ENCODE measurements at places on chromosomes 3 and 15.

GRCh38 chr15:68205954-68206539, 915 bp upstream of the CALML4 start:
- DNase-seq: no peak

GRCh38 chr3:153130312-153130977, 31.6 kb upstream of the RAP2B start:
- DNase-seq: no peak

- DNase-seq: no peak
Observed at GRCh38 chr15:76994496-76994895, 430 bp upstream of the PSTPIP1 start.

DNA sequence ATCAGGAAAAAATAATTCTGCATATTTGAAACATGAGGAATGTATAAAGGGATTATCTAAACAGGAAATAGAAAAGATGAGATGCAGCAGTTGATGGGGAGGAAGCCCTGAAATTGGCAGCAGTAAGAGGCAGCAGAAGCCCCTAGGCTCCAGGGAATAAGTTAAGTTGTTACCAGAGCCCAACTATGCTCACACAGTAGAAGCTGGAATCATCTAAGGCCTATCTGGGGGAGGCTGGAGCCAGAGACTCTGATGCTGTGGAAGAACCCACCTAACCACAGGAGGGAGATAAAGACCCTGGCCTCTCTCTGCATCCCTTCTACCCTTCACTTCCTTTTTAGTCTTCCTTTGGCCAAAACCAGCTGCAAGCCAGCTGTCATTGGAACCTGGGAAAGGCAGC, 519.7 kb downstream of the DIPK2A start:
- DNase-seq: no peak

DNA sequence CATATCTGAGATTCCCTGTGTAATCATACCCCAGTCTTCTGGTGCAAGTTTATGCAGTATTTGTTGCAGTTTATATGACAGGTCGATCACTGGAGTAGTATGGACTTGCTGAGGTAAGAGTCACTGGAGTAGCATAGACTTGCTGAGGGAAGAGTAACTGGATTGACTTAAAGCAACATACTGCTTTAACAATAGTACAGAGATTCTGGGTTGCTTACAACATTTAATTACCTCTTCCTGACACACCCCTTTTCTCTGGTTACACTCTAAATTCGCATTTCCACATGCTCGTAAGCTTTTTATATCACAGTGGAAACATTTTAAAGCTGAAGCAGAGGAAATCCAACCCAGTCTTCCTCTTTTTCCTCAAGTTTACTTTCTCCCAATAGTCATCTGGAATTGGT, 11.8 kb downstream of the AAGAB start:
- DNase-seq: no peak

GRCh38 chr3:32870373-32871095, 52.7 kb downstream of the TRIM71 start:
- no peak for DNase-seq

DNA sequence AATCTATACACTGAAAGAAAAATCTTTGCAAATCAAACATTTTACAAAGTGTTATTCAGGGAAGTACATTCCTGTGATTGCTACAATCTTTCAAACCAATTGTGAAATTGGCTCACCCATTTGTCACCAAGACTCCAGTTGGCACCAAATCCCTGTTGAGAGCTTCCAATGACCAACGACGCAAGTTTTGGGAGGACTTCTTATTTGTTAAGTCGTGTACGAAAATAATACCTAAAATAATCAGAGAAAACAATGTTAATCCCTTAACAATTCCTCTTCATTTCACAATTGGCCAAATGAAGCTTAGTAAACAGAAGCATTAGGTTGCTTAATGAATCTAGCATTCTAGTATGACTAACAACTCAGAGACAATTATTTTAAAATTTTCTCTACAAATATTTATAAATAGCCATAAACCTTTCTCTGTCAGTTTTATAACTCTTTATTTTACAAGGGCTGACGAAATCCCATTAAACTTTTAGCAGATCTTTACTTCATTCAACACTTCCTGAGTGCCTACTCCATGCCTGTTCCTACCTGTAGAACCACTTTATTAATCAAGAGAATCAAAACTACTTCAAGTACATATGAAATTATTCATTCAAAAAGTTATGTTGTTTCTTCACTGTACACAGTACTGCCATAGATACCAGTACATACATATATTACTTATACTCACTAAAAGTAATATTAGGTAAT, 24.0 kb upstream of the HGD start:
- no peak for DNase-seq

DNA sequence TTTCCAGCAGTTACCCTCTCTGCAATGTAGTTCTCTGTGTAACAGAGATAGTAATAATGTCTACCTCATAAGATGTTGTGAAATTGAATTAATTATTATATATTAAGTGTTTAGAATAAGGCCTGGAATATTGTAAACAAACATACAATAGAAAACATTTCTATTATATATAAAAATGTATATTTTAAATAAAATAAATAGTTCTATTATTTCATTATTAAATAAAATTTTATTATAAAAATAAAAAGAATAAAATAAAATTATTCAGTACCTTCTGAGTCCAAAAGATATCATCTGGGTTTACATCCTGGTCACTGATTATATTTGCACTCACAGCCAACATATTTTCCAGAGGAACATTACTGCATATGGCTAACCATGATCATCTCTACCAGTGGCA, 135.4 kb downstream of the LRRC3B start:
- DNase-seq: no peak

GRCh38 chr3:151800431-151800830, 13.5 kb upstream of the AADAC start:
- DNase-seq: no peak

DNA sequence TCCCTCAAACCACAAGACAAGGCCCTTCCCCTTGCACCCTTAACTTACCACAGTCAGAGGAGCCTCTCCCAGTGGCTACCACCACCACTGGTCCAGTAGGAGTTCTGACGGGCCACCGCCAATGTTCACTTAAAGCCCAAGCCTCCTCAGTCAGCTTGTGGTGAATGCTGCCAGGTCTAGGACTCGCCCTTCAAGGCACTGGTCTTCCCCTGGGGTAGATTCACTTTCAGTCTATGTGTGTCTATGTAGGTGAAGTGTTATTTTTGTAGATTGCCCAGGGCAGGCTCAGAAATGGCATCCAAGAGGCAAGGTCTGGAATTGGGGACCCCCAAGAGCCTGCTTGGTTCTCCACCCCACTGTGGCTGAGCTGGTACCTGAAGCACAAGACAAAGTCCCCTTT, 15.4 kb upstream of the CASR start:
- DNase-seq: no peak

GRCh38 chr3:62332017-62332416, 41.3 kb downstream of the FEZF2 start:
- DNase-seq: no peak

- DNase-seq: no peak
Observed at GRCh38 chr3:125022206-125022605, 33.6 kb downstream of the HEG1 start.

DNA sequence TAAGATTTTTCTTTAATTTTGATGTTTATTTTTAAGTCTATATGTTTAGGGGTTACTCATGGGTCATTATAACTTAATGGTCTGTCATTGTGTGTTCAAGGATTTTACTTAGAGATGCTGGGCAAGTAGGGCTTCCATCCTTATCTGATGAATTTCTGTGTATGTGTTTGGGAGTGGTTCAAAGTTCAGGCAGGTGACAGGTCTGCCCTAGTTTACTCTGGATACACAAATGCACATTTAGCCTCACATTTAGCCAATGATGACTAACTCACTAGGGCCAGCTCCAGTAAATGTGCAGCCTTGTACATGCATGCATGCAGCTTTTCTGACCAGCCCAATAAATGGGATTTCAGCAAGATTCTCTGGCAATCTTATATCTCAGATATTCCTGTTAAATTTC, 554.1 kb downstream of the SI start:
- DNase-seq: no peak

DNA sequence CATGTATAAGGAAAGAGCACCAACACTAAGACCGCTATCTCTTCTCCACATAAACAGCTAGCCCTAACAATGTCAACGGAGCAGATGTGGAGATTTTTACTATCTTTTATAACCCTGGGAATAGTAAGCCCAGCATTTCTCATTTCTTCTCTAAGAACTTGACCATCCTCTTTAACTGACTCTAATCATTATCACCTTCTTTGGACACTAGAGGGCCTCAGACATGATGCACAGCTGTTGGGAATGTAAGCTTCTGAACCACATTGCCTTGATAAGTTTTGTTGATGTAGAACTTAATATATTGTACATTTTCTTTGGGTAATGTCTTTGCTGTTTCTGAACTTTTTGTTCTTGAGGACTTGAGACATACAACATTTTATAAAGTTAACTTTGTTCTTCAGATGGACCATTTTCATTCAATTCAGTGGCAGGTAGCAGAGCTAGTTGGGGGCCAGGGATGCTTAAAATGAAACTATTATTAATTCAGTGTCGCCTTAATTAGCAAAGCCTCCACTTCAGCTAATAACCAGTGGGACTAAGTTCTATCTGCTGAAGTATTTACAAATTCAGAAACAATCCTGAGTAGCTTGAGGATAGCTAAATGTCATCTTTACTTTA, 9.6 kb upstream of the TAGLN3 start:
- no peak for DNase-seq

- no peak for DNase-seq
Observed at GRCh38 chr3:188634285-188634684, 480.3 kb downstream of the LPP start.

DNA sequence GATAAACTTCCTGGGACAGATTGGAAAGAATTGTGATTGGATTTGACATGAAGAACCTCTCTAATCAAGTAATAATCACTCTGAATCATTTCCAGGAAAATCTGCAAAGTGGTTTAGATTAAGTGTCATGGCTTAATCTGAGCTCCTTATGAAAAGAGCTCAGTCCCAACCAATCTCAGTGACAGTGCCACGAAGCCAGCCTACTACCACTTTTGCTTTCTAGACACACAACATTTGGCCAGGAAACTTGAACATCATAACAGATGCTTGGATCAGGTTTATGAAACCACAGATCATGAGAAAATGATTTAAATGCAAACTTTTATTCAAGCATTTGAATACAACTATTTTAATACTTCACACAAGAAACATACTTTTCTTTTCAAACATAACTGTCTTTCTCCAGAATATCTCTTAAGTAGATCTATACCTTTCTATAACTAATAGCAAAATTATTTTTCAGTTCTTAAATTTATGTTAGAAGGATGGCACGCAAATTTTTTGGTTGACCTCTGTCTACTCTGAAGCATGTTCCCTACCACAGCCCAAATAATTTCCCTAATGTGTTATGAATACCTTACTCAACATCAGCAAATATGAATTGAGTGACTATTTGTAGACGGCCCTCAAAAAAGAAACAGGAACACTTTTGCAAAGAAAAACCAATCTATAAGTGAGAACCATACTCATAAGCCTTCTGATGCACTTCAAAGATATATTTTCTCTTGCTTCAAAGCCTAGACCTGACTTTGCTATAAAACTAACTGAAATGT, 495.0 kb upstream of the ZNF385D start:
- DNase-seq: no peak

- DNase-seq: no peak
Observed at GRCh38 chr3:147305533-147306250, 100.7 kb downstream of the ZIC4 start.

DNA sequence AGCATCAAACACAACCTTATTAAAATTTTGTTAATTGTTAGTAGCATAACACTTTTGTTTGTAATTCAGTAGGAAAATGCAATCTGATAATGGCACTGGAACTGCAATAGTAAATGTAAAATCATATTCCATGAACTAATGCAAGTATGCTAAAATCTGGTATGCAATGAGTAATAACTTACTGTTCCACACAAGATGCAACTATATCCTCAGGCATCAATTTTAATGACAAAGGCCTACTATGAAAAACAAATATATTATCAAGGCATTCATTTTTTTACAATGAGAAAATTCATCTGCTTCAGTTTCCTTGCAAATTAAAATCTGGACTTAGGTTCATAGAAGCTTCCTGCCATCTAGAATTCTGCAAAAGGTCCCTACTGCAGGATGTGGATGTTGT, 1.4 kb upstream of the NSMCE3 start:
- no peak for DNase-seq

- DNase-seq: no peak
Observed at GRCh38 chr15:72078887-72079286, 39.1 kb downstream of the MYO9A start.

GRCh38 chr3:193614430-193614829, 21.4 kb downstream of the OPA1 start:
- no peak for DNase-seq

DNA sequence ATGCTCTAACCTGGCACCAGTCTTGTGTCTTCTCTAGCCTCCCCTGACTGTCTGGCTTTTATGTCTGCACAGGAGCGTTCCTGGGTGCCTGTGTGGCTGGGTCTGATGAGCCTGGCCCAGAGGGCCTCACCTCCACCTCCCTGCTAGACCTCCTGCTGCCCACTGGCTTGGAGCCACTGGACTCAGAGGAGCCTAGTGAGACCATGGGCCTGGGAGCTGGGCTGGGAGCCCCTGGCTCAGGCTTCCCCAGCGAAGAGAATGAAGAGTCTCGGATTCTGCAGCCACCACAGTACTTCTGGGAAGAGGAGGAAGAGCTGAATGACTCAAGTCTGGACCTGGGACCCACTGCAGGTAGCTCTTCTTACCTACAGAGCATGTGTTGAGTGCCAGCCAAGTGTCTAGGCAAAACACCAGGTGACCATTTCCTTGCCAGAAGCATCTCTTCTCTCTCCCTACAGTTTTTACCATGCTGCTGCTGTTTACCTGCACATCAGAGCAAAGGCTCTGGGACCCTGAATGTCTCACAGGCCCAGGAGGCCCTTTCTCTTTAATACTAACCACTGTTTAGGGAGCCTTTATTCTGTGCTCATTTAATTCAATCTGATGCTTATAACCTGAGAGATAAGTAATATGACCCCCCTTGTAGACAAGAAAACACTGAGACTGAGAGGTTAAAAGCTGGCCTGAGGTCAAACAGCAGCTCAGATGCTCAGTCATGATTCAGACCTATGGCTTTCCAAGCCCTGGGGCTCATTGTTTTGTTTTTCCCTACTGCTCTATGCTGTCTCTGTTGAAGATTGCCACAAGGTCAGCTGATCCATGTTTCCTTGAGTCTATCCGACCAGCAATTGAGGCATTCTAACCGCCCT, 10.4 kb downstream of the PODXL2 start:
- DNase-seq: no peak

GRCh38 chr15:90545095-90545494, 15.4 kb downstream of the CRTC3 start:
- DNase-seq: no peak
